ENCODE measurements at places on chromosomes 1 and 21. TPM values are rescaled to one million over a fixed set of nuclear protein-coding genes. Genes with fewer than 3 reads are reported as not detected.

DNA sequence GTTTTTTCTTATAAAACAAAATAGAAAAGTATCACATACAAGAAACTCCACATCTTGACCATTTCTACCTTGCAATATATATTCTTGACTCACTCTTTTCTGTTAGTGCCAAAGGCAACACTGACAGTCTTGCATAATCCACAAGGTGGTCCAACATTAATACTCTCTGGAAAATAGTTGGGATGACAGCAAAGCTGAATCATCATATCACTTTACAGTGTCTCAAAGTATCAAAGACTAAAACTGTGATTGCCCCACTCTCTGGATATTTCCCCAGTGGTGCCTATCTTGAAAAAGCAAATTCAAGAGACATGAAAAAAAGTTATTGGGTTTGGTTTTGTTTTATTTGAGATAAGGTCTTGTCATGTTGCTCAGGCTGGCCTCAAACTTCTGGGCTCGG, 14.6 kb upstream of the TGFBR3 start:
- no peak for DNase-seq

DNA sequence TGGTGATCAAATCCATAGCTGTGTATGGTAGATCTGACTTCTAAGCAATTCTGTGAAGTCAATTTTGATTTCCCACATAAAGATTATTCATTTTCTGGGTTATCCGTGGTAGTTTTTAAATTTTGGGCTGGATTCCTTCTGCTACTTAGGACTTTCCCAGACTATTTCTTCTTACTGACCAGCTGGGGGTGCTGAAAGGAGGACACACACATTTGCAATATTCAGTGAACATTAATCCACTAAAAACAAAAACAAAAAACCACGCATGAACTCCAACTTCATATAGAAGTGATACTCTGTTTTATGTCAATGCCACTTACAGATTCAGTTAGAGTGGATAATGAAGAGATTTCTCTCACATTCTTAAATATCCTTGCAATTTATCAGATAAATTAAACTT, 105.4 kb downstream of the KCTD3 start:
- no peak for DNase-seq

DNA sequence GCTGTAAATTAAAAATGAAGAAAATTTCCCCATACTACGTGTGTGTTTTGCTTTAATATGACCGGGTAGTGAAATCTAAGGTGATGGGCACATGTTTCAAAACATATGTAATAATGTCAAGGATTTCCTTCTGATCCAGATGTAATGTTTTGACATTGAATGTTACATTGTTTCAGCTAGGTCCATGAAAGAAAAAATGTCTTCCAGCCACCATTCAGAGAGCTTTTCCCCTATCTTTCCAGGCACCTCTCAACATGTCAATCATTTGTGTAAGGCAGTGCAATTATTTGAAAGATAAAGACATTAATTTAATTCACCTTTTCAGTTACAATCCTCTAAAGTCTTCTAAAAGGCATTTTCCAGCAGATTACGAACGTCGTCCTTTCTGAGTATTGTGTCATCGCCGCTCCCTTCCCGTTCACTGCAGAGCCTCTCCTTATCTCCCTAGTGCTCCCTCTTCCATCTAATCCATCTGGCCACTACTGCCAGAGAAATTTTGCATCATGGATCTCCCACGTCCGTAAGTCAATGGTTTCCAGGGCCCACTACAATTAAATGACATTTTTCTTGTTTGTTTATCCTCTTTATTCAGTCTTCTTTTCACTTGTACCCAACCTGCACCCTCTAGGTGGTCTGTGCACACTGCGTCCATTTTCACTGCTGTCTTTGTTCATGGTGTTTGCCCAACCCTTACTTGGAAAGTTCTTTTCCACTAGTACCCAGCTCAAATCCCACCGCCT, 1.3 kb upstream of the VAMP3 start:
- no peak for DNase-seq

The PLPP3 gene
- 0.93 TPM for total RNA-seq

Data from T-cell (primary cell).